HTR-8/SVneo (cell line): ENCODE measurements at places on chromosomes 5 and 9.

DNA sequence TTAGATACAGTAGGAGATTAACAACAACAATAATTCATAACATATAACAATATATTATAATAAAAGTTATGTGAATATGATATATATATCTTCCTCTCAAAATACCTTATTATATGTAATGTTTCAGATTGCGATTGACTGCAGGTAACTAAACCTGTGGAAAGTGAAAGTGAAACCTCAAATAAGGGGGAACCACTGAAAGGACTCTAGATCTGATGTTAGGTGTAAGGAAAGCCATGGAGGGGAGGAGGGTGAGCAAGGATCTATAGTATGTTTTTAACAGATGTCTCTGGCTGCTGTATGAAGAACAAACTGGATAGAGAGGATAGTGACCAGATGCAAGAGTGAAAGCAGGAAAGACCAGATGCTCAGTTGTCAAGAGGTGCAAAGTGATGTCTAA, 5.8 kb upstream of the FSTL4 start:
- no peak for DNase-seq

DNA sequence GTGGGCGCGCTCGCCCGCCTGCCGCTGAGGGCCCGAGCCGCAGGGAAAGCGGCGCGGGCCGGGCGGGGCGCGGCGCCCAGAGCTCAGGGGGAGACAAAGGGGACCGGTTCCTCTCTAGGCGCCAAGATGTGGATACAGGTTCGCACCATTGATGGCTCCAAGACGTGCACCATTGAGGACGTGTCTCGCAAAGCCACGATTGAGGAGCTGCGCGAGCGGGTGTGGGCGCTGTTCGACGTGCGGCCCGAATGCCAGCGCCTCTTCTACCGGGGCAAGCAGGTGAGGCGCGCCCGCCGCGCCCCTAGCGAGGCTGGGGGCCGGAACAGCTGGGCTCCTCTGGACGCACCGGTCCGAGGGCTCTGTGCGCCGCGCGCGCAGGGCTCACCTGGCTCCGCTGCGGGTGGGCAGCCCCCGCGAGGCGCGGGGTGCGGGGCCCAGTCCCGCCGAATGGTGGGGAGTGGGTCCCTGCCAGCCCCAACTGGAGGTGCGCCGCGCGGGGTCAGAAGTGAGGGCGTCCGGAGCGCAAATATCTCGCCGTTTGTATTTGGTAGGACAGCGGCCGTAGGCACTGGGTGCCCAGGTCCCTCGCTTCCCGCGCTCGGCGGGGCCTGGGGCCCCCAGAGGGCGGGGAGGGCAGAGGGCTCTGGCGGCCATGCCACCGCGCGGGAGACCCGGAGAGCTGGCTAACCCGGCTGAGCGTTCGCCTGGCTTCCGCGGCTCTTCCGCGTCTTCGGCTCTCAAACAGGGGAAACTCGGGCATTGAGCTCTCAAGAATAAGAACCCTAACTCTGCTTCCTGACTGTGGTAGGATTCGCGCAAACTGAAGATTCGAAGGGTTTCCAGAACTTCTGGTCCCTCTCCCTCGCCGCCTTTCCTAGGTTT, 607 bp downstream of the UHRF2 start:
- no peak for DNase-seq

DNA sequence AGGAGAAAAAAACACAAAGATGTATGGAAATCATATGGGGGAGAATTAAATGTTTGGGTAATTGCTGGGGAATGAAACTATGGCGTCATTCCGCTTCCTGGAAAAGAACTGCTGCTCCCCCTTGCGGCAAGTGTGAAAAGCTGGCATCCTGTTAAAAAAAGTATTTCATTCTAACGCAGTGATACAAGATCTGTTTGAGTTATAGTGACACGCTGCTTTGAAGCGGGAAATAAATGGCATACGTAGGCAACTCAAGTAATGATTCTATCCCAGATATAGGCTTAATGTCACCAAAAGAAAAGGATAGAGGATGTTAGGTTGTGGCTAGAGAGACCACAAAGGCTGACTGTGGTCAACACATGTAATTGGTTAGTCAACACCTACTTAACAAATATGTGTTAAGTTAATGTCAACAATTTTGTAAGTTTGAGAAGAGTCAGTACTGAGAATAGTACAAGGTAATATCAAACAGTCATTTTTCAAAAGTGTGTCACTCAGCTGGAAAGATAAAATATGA, 70.2 kb upstream of the ALDH1A1 start:
- DNase-seq: peak; percentile 9

DNA sequence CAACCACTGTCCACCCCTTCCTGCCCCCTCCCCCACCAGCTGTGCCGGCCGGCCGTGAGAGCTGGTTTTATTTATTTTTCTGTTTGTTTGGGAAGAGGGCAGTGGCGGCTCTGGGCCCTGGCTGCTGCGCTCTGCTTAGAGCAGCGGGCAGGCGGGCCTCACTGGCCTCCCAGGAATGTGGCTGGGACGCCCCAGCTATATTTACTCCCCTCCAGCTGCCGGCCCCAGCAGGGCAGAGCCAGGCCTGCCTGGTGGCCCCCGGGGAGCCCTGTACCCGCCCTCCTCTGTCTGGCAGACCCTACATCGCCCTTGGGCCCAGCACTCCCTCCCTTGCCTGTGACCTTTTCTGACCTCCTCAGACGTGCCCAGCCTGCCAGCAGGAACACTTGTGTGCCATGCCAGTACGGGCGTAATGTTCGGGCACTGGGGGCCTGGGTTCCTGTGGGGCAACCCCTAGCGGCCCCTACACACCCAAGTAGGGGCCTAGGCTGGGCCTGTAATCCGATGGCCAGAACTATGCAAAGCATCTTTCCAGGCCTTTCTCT, 7.7 kb downstream of the CXXC5 start:
- no peak for DNase-seq

DNA sequence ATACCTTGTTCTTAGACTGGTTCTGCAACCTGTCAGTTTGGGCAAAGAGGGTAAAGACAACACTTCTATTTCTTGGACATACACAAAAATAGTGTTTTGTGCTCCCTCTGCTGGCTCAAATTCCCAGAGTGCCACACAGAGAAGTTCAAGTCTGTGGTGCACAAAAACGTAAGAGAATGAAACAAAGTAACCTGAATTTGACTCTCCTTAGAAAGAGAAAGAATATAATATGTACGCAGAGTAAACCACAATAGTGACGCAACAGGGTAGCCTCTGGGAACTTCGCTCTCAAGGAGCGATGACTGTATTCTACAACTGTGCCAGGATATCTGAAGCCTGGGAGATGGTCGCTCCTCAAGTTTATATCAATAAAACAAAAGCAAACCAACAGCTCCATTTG, 18.5 kb downstream of the DDX31 start:
- no peak for DNase-seq

GRCh38 chr5:26329562-26330189, 708.7 kb downstream of the CDH9 start:
- peak; percentile 31 for DNase-seq

DNA sequence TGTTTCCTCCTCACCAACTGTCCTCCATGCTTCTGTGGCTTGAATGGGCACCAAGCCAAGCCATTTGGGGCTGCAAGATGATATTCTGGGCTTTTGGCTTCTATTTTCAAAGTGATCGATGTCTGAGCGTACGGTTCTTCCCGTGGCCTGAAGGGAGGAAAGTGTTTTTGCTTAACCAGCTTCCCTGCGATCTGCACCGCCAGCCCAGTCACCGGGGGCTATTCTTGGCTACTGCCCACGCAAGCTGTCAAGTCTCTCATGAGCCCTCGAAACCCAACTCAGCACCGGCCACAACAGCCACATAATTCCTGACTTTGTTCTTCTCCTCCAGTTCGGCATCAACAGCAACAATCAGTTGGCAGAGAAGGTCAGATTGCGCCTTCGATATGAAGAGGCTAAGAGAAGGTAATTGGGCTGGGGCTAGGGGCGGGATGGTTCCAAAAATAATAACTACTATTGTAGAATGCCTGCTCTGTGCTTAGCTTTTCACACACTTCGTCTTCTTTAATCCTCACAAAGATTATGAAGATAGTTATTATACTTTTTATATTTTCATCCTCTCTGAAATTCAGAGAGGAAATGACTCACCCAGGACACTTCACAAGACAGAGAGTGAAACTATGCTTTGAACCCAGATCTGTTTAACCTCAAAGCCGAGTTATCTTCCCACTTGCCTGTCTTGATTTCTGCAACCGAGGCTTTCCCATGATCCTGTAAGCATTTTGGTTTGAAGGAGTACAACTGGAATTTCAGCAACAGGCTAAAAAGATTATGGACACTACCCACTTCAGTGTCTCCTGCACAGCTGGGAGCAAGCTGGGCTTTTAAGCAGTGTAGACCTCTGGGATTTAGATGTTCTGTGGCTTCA, 76.4 kb upstream of the RARS1 start:
- no peak for DNase-seq

DNA sequence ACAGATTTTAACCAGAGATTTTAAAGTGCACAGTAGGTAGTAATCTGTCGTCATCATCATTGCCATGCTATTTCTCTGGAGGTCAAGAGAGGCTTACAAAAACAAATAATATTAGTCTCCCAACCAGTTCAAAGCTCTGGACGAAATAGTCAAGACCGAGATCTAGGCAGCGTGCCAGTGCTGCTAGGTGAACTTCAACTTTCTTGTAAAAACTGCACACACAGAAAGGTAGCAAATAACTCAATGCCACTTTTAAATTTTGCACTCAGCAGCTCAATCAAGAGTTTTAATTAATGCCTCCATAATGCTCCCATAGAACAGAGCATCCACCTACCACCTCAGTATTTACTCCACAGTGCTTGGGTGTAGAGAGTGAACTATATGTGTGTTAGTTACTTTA, 656.8 kb downstream of the IRX1 start:
- no peak for DNase-seq

DNA sequence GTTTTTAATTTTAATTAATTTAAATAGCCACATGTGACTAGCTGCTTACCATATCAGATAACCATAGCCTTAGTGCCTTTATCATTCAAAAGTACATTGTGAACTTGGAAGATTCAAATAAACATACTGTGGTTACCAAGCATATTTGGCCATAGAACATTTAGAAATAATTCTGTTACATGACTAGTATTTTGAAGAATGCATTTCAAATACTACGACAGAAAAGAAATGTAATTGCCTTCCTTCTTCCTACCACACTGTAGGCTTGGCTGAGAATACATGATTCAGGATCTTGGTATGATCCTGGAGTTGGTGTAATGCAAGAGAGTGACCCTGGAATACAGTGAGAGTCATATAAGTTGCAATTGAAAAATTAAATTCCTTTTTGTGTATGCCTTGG, 109.7 kb upstream of the PCA3 start:
- DNase-seq: peak; percentile 23

DNA sequence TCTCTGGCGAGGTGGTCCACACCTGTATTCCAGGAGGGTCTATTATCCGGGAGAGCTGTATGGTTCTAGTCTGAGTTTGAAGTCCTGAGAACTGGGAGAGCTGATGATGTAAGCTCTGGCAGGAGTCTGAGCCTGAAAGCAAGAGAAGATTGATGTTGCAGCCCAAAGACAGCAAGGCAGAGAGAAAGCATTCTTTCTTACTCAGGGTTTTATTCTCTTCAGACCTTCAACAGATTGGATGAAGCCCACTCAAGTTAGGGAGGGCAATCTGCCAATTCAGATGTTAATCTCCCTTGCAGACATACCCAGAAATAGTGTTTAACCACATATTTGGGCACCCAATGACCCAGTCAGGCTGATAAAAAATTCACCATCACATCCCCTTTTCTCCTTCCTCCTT, 159.1 kb downstream of the CCDC171 start:
- DNase-seq: no peak

DNA sequence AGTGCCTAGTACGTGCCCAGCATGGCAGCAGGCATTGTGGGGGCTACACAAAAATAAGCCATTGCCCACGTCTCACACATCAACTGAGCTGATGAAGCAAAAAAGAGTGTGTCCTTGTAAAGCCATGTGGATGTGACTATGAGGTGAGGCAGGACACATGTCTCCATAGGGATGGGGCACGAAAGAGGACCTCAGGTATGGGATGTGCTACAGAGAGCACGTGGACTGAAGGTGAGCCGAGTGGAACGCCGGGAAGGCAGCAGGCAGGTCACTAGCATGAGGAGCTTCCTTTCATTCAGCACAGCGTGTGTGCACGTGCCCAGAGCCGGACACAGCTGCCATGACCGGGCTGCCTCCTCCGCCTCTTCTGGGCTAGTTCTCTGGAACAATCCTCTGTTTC, 429.8 kb downstream of the SPOCK1 start:
- no peak for DNase-seq

DNA sequence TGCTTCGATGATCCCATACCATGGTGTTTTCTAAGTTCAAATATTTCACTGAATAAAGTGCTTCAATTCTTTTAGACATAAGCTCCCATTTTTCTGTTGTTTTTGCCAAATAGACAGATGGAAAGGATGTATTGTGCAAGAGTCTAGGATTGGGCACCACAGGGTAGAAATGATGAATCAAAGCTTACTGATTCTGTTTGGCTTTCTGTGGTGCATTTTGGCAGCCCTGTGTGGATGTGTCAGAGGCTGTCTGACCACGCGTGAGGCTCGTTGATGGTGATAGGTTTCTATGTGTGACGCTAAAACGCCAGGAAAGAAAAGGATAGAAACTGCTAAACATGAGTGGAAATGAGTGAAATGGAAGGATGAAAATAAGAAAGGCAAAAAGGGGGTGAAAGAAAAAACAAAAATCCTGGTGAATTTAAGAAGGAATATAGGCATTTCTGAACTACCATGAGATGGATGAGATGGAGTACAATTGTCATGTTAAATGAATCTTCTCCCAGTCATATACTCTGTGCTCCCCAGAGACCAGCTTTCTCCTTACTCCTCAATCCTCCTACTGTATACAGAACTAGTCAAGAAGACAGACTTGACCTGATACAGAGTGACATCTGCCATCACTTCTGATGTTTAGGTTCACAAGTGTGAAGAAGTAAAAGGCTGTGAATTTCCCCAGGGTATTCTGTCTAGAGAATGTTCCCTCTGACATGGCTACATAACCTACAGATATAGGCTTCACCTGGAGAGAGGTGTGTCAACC, 54.4 kb downstream of the ANKH start:
- peak; percentile 40 for DNase-seq

- peak; percentile 36 for DNase-seq
These were observed 295.5 kb upstream of the SMC2 start for GRCh38 chr9:103798620-103799019.

DNA sequence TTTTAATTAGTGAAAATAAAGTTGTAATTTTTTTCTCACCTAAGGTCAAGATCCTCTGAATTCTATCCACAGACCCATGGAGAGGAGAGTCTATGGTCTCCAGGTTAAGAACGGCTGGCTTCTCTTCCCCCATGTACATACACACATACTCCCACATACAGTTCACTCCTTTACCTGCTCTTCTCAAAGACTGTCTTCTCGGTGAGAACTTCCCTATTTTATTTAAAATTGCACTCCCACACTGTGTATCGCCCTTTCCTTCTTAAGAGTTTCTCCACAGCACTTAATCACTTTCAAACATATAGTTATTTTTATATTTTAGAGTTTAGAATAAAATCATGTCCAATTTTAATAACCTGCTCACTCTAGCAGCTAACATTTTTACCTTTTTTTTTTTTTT, 3.6 kb upstream of the JADE2 start:
- DNase-seq: no peak

GRCh38 chr9:94922691-94923107, 196.2 kb downstream of the AOPEP start:
- no peak for DNase-seq

DNA sequence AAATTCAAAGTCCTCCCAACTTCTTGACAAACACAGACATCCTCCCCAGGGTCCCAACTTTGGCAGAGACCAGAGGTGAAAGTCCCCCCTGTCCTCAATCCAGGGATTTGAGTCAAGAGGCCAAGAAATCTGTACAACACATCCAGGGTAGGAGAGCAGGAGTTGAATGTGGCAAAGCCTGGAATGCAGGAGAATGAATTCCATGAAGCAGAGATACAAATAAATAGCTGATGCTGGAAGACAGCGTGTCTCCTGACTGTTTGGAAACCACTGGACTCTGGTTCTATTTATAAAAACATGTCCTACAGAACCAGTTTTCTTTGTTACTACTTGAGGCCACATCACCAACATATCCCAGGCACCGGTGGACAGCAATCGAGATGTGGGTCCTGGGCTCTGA, 43.7 kb upstream of the SLIT3 start:
- no peak for DNase-seq
